ENCODE measurements at places on chromosomes 5 and 9.

DNA sequence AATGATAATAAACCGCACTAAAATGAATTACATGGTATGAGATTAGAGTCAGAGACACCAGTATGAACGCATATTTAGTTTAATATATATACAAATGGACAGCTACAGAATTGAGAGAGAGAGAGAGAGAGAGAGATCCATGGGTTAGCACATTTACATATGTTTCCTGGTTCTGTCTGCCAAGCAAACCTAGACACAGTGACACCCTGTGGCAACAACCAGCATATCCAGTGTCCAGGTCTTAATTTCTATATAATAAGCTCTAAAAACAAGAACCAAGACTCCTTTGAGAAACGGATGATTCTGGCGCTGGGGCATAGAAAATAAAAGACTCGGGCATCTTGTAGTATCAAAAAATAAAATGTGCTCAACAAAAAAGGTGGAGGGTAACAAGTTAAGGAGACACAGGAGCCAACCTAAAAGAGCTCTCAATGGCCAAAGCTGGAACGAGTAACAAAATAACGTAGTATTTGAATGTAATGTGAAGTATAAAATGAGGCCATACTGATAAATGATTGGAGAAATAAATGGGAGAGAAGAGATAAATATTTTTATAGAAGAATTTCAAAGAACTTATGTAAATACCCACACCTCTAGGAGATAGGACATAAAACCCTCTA is 84.5 kb downstream of the RFX3 start:
- peak; percentile 29 for DNase-seq

DNA sequence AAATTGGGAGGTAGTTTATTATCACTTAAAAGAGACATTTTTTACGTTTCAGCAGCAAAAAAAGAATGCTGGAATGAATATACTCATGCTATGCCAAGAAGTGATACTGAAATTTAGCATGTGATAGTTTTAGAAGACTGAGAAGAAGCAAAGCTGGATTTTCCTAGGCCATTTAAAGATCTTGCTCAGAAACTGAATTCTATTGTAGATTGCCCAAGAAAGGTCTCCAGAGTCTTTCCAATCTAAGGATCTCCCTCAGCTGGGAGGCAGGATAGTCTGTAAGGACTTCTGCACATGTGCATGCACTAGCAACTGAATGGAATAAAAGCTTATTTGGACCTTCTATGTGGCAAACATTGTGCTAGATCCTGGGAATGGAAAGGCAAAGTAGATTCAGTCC is 334.5 kb downstream of the DTWD2 start:
- no peak for DNase-seq

DNA sequence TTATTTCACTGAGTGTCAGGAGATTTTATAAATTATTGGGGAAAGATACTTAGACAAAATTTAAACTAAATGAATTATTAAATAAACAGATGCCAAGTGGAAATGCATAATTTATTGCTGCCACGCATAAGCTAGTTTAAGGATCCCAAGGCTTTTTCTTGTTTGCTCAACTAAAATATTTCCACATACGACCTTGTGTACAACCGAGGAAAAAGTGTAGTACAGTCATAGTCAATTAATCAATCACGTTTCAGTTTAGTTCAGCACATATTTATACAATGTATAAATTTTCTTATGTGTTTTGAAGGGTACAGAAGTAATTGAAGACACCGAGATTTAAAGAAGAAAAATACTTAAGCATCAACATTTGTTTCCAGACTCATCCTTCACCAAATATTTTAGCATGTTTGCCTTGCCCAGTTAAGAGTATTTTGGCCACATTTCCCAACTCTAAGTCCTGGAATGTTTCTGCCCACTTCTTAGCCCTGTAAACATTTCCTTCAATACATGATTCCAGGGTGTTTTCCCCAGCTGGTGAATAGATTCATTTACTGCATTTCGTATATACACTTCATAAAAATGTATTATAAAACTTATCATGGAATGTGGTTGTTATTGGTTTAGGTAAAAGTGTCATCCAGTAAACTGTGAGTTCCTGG is 652.9 kb downstream of the ELAVL2 start:
- DNase-seq = no peak

DNA sequence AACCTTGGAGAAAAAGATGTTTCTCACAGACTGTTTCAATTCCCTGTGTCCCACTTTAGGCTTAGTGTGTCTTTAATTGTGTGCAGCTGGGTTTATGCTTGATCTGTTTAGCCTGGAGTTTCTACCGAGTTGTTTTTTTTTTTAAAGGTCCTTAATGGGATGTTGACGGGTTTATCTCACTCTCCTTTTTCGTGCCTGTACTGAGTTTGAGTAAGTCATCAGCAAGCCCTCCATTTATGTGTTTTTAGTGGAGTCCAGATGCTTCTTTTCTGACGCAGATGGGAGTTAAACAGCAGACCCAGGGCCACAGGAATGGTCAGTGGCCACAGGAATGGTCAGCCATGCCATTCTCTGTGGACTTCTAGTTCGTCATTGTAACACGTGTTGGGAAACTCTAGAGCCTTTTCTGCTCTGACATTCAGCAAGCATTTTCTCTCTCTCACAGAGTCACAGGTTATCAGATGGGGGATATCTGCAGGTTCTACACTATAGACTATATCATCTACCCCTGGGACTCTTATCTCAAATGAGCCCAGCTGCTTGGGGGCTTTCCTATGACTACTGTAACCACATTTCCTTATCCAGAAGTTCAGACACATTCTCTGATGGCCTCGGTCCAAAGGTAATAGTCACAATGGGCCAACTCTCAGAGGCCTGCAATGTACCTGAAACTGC is 190.5 kb downstream of the TTLL11 start:
- peak; percentile 98 for DNase-seq

DNA sequence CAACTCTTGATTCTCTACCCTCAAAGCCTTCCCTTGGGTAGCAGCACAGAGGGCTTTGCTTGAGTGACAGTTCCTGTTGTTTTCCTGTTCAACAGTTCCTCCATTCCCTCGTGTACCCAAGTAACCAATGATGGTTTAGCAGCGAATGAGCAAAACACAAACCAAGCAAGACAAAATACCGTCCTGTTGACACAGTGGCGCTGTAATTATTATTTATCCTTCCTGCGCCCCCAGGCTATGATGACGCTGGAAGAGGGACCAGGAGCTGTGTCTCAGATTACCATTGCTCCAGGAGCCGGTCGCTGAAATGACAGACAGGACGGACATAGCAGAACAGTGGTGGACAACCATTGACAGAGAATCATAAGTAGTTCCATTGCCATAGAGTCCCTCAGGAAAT is 154.8 kb downstream of the GADD45G start:
- DNase-seq = no peak

GRCh38 chr9:36237230-36237629 is 21.0 kb downstream of the GNE start:
- DNase-seq = no peak

- DNase-seq = no peak
Measured at GRCh38 chr9:125430161-125431011, 168.8 kb downstream of the GAPVD1 start.

DNA sequence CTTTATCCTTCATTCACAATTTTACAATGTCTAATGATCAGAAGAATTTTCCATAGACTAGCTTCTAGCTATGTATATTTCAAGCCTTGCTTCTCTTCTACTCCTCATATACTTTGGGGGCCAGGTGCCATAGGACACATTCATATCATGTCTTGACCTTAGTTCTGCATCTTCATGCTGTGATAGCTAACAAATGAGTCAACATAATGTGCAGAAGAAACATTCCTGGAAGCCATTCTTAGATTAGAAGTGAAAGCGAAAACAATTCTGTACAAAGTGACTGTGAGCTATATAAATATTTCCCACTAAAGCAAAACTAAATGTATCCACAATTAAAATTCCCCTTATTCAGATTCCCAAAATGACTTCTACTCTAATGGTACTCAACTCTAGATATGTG is 320.2 kb upstream of the NREP start:
- peak; percentile 4 for DNase-seq

DNA sequence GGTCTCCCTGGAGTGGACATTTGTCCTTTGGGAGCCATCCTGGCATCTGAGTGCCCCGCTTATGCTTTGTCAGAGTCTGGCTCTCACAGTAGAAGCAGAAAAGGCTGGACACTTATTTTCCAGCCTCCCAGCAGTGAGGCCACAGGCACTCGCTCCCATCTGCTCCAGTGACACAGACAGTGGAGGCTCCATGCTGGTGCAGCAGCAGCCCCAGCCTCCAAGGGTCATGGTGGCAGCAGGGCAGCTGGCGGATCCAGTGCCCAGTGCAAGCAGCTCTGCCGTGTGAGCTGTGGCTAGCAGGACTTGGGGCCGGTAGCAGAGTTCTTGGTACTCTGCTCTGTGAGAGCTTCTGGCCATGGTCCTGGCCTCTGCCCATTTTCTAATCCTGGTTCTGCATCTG is 157.3 kb upstream of the ALDH1B1 start:
- no peak for DNase-seq

DNA sequence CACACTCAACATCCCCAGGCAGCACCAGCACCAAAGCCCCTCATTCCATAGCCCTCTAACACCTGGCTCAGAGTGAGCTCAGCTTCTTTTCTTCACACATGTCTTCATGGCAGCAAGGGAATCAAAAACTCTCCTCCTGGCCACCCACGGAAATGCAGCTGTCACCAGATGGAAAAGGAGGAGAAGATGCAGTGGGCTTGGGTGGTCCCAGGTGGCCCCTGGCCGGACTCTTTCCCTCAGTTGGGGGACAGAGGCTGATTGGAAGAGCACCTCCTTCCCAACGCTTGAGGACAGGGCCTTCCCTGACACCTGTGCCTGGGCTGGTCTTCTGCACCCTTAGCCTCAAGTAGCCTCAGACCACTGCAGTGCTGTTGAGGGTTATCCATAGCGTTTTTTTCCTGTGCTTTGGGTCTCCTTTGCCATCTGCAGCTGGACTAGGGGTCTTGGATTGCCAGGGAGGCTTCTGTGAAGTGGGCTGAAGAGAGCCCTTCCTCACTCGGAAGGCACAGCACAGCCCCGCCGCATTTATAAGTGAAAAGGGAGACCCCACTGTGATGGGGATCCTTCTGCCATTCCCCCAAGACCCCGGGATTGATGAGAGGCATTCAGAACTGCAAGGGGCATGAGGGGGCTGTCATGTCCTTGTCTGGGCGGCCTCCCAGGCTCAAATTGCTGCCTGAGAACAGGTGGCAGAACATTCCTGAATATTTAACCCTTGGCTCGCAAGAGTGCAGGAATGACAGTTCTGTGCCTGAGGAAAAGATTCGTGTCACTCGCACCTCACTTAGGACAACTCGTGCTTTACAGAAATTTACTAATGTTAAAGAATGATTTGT is 200.0 kb downstream of the AUH start:
- DNase-seq = no peak

GRCh38 chr5:140671472-140672125 is 1.8 kb downstream of the DND1 start:
- DNase-seq = no peak

- no peak for DNase-seq
Measured at GRCh38 chr9:111832449-111832848, 37.7 kb upstream of the SHOC1 start.

DNA sequence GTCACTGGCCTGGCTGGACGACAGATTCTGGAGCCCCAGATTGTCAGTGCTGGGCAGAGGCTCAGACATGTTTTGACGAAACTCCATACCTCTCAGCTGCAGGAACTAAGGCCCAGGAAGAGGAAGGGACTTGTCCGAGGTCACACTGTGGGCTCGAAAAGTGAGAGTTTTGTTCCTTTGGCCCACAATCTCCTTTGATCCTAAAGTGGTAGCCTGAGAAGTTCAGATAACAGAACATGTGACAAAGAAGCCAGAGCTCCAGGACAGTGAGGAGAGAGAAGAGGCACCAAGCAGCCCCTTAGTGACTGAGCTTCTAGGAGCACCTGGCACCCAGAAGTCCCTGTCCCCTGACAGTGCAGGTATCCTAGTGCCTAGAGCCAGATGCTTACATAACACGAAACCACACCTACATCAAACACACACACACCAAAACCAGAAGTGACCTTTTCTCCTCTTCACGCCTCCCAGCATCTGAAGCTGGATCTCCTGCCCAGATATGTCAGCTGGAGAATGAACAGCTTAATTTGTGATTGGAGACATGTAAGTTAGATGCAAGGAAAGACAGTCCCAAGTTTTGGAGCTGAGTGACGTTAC is 88.9 kb downstream of the ADRB2 start:
- DNase-seq = no peak

- DNase-seq = no peak
Measured at GRCh38 chr5:157735991-157736390, 4.8 kb downstream of the THG1L start.

- peak; percentile 33 for DNase-seq
Measured at GRCh38 chr5:109844695-109845094, 155.0 kb downstream of the MAN2A1 start.

- DNase-seq = no peak
Measured at GRCh38 chr9:88726803-88727202, 191.8 kb downstream of the NXNL2 start.

DNA sequence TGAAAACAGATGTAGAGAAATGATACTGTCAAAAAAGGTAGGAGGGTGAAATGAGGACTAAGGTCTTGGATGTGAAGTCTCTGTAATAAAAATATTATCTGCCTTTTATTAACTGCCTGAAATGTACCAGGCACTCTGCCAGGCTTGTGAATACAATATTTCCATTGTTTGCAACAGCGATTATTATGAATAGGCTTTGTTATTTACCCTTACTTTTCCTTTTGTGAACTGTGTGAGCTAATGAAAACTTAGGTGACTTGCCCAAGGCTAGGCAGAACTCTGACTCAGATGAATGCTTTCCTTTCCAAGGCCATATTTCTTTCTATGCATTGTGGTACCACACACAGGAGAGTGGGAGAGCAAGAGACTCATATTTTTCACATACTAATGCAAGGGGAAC is 204.1 kb downstream of the CDH12 start:
- DNase-seq = no peak

- peak; percentile 66 for DNase-seq
Measured at GRCh38 chr9:125659954-125660353, 47.1 kb downstream of the MAPKAP1 start.

DNA sequence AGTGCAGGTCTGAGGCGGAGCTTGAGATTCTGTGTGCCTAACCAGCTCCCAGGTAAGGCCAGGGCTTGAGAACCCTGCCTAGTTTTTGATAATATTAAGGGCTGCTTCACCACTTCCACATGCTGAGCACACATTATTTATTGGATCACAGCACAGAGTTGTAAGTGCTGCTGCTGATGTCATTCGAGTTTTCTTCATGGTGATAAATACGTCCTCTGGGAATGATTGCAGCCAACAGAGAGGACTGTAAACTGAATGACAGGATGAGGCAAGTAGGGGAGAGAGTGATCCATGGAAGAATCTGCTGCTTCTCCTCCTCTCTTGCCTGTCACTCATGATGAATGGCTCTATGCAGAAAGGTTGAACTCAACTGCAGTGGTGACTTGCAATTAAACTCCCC is 77.9 kb upstream of the VPS13A start:
- DNase-seq = no peak

- DNase-seq = no peak
Measured at GRCh38 chr9:135340143-135340655, 139.4 kb upstream of the PPP1R26 start.

GRCh38 chr5:86546044-86546443 is 71.7 kb upstream of the COX7C start:
- no peak for DNase-seq

- no peak for DNase-seq
Measured at GRCh38 chr5:10567121-10567591, 3.3 kb downstream of the ANKRD33B start.
